MV-4-11 (cell line): ENCODE measurements at places on chromosomes 12 and 14.
A peak's percentile ranks its signal among the peaks of the same experiment; 100 is the strongest.

DNA sequence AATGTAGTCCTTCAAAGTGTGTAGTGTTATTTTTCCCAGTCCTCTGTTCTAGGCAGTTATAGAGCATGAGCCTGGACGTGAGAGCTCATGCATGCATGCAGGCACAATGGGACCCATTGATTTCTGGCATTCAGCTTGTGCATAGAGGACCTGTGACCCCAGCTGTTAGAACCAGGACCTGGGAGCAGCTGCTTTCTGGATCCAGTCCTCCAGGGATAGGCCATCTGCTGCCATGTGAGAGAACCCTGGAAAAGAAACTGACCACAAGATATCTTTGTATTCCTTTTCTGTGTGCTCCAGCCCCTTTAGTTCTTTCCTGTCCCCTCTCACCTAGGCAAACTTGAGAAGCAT lies 76.9 kb downstream of the SUSD6 start:
- no peak for DNase-seq

GRCh38 chr14:54676812-54677708 lies 110.1 kb downstream of the SAMD4A start:
- DNase-seq, result no peak

GRCh38 chr14:56474419-56475022 lies 105.1 kb upstream of the TMEM260 start:
- DNase-seq, result peak; percentile 25

GRCh38 chr14:33924566-33925100 lies 26.2 kb downstream of the EGLN3 start:
- peak; percentile 14 for DNase-seq

- no peak for DNase-seq
Measured at GRCh38 chr12:93007544-93007943, 78.4 kb upstream of the EEA1 start.
